A172 (cell line): ENCODE measurements at places on chromosomes 2 and 18.

GRCh38 chr2:234267534-234267933 is 217.0 kb downstream of the SPP2 start:
- DNase-seq, result no peak

DNA sequence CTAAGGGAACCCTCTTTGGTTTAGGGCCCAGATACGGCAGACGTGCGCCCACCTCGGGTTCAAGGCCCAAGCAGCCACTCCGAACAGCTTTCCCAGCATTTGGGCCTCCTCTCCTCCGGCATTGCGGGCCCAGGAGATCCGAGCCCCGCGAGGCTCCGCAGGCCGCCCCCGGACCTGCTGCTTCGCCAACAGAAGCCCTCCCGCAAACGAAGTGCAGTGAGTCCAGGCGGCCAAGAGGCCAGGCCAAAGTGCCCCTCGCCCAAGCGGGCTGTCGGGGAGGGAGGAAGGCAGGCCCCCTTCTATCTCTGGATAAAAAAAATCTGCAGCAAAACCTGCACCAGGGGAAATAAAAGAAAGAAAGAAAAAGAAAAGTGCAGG is 6.0 kb downstream of the EN1 start:
- DNase-seq, result no peak

- DNase-seq, result no peak
These were observed 224.2 kb downstream of the NUP35 start for GRCh38 chr2:183348492-183348891.

GRCh38 chr2:157324331-157324843 is 1.2 kb downstream of the ERMN start:
- no peak for DNase-seq

GRCh38 chr2:176137906-176138305 is 8.4 kb downstream of the HOXD8 start:
- no peak for DNase-seq

DNA sequence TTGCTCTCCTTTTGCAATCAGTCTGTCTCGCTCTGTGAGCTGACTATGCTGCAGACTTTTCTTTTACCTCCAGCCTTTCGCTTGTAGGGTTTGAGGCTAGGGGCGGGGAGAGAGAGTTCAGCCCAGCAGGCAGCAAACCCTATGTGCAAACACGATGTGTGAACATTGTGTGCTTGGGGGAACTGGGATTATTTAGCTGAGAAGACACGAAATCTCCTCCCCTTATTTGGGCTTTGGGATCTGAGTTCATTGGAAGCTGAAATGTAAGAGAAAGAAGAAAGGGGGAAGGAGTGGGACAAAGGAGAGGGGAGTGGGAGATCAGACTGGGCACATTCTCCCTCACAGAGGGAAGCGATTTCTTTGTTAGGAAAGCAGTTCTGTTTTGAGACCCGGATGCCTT is 189.6 kb upstream of the TNP1 start:
- DNase-seq, result no peak

DNA sequence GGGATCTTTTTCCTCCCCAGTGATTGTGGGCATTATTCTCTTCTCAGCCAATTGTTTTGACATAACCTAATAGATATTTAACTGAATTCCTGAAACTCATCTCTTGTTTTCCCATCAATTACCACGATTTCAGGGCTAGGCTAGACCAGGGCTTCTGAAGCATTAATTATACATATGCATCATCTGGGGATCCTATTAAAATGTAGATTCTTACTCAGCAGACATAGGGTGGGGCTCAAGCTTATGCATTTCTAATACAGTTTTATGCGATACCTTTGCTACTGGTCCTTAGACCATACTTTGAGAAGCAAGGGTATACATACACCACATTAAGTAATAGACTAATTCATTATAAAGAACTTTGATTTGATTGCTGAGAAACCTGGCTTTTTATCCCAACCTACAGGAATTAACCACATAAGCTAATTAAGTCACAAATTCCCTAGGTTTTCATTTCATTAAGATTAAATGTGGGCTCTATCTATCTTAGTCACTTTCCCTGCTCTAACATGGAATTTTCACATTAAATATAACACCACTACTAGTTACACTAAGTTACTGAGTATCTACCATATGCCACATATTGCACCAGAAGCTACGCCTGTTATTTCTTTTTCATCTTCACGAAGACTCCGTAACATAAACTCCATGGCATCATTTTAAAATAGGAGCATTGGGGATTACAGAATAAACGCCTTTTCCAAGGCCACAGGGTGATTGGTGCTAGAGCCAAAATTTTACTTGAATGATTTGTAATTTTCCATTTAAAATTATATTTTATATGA is 417.5 kb downstream of the DPP10 start:
- DNase-seq, result no peak

GRCh38 chr2:217555081-217555876 is 447.5 kb downstream of the TNS1 start:
- peak; percentile 77 for DNase-seq

DNA sequence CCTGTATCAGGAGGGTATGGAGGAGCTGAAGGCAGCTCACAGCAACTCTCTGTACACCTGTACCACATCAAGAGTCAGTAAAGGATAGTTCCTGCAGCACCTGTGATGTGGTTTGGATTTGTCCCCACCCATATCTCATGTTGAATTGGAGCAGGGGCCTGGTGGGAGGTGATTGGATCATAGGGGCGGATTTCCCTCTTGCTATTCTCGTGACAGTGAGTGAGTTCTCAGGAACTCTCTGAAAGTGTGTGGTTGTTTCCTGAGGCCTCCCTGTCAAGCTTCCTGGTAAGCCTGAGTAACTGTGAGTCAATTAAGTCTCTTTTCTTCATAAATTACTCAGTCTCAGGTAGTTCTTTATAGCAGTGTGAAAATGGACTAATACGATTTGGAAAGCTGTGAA is 28.9 kb downstream of the OSBPL1A start:
- no peak for DNase-seq

DNA sequence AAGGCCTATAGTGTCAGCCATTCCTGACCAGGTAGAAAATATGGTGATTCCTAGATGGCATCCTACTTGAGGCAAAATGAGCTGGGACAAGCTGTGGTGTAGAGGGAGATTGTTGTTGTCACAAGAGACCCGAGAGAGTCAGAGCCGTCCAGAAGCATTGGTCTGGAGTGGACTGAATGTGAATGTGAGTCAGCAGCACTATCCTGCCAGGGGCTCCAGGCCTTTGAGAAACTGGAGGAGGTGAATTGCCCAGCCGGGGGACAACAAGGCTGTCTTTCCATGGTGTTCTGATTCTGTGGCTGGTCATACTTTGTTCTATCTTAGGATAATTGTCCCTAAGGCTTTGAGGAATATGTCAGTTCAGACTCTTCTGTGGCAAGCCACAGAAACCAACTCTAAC is 29.4 kb upstream of the EIF2AK3 start:
- peak; percentile 59 for DNase-seq

DNA sequence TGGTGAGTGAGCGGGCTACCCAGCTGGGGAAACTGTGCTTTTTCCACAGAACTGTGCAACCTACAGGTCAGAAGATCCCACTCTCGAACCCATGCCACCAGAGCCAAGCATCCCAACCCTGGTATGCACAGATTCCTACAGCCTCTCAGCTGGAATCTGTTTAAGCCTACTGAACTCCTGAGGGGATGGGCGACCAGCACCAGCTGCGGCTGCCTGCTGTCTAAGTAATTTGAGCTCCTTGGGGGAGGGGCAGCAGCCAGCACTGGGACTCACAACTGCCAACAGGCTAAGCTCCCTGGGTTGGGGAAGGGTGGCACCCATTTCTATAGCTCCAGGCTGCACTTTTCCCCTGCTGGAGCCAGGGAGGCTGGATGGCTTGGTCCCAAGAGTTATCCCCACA is 11.8 kb downstream of the CYP27C1 start:
- peak; percentile 58 for DNase-seq

- no peak for DNase-seq
These were observed 79.1 kb downstream of the TTC27 start for GRCh38 chr2:32706815-32707579.

DNA sequence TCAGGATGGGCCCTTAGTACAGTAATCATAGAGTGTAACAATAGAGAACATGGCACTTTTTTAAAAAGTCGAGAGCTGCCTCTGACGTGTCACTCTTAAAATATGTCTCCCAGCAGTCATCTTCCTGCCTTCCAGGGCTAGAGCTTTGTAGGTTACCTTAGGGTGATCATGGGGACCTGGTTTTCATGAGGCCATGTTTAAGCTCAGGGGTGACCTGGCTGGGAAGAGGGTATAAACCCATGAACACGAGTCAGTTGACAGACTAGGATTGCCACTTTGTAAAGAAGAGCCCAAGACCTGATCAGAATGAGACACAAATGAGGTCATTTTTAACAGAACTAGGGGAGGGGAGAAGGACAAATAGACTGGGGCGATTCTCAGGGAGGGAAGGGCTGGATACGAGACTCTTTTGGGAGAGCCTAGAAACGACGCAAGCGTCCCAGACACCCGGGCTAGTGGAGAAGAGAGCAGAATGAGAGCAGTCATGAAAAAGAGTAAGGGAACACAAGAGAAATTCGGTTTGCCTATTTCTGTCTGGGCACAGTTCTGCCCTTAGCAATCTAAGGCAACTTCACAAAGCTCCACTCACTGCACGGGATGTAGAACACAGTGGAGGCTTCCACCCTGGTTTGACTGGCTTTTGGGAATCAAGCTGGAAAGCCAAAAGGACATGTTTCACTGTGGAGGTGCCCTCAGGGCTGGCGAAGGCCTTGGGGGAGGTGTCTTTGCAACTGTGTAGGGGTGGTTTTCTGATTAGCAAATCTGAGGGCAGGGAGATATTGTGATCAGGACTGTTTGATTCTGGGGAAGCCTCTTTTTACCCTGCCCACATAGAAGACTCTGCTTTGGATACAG is 1.8 kb upstream of the RAB31 start:
- peak; percentile 32 for DNase-seq

GRCh38 chr2:14901737-14902136 is 269.2 kb downstream of the LRATD1 start:
- no peak for DNase-seq

- DNase-seq, result no peak
These were observed 1038.6 kb downstream of the CBLN2 start for GRCh38 chr18:71505526-71505925.

GRCh38 chr2:68482296-68482820 is 15.0 kb downstream of the APLF start:
- DNase-seq, result no peak

GRCh38 chr2:64982311-64982857 is 6.8 kb upstream of the SLC1A4 start:
- DNase-seq, result no peak

DNA sequence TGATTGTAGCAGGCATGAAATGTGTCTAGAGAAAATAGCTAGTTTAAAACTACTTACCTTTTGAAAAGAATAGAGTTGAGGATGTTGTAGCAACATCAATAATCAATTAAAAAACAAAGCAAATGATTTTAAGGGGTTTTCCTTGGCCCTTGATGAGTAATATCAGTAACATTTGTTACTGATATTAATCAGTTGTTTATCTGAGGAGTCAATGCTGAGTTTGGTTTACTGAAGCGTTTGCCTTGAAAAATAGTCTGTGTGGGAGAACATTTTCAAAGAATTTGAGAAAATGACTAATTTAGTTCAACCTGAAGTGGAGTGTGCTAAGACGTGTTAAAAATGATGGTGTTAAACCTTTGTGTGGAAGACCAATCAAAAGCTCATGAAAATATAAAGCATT is 9.3 kb downstream of the PTH2R start:
- DNase-seq, result no peak

DNA sequence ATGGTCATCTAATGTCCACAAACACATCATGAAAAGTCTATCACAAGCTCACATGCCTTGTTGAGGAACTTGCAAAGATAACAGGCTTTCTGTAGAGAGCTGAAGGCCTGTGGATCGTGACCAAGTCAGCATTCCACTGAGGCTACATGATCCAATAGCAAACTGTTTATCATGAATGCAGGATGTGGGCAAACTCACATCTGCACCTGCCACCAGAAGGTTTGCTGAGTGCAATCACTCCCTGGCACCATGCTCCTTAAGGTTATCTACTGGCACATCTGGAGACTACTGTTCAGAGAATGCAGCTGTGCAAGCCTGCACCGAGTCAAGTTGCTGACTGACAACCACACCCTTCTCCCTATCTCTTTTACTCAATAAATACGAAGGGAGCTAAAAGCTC is 67.3 kb upstream of the ACAA2 start:
- DNase-seq, result no peak

GRCh38 chr2:133063775-133064174 is 393.8 kb upstream of the LYPD1 start:
- peak; percentile 62 for DNase-seq

- DNase-seq, result no peak
These were observed 98.0 kb downstream of the STPG4 start for GRCh38 chr2:47056868-47057686.

DNA sequence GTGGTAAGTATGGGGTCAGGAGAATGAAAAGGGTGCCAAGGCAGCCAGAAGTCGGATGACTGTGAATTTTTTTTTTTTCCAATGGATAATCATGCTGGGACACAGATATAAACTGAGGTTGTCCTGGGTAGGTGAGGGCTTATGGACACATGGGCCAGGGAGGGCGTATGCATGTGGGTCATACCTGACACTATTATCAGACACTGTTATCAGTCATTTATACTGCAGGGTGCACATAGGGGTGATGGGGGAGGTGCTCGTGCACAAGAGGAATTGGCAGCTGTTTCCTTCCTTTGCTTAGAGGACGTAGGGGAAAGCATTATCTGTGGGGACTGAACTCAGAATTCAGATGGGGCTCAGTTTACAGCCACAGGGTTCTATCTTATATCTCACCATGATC is 10.1 kb downstream of the CTIF start:
- DNase-seq, result no peak

- DNase-seq, result peak; percentile 65
These were observed 136.7 kb upstream of the SPHKAP start for GRCh38 chr2:228318218-228318617.

DNA sequence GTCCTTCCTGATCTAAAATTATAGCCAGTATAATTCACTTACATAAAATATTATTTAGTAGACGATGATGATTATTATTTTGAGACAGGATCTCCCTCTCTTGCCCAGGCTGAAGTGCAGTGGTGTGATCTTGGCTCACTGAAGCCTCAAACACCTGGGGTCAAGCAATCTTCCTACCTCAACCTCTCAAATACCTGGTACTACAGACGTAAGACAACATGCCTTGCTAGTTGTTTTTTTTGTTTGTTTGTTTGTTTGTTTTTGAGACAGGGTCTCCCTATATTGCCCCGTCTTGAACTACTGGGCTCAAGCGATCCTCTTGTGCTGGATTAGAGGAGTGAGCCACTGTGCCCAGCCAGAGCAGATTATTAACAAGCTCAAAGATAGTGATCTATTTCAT is 399.1 kb upstream of the ZNF804A start:
- no peak for DNase-seq

GRCh38 chr2:64317707-64318475 is 136.1 kb upstream of the LGALSL start:
- DNase-seq, result no peak

- DNase-seq, result peak; percentile 67
These were observed 133.0 kb downstream of the MSH2 start for GRCh38 chr2:47535996-47536395.
